GM20000 (cell line): ENCODE measurements at places on chromosomes 11 and 22.

GRCh38 chr11:104328512-104328907 lies 164.6 kb upstream of the PDGFD start:
- DNase-seq: no peak

DNA sequence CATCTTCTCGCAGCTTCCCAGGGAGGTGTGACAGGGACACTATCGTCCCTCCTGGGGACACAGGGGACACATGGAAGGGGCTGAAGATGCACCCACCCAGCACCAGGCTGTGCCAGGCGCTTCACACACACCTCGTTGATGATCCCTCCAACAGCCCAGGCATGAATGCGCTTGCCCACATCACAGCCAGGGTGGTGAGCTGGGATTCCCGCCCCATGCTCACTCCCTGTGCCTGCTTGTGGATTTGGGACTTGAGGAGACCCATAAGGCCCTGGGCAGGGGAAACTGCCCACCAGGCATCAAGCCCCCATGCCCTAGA lies 57.8 kb downstream of the OTOG start:
- DNase-seq: no peak

DNA sequence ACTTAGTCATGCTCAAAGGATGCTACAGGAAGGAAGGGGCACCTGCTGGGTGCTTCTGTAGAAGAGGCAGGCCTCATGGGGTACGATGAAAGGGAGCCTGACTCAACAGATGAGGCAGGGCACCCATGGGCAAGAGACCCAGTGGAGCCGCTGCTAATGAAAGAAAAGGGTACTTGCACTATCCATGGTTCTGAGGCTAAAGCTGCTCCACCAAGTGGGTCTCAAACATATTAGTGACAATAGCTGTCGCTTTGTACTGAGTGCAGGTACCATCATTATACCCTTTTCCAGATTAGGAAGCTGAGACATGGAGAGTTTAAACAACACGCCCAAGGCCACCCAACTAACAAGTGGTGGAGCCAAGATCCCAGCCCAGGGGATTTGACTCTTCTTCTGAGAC lies 127.5 kb upstream of the SERPIND1 start:
- no peak for DNase-seq

- no peak for DNase-seq
Observed at GRCh38 chr11:127042445-127042844, 41.9 kb upstream of the KIRREL3 start.

DNA sequence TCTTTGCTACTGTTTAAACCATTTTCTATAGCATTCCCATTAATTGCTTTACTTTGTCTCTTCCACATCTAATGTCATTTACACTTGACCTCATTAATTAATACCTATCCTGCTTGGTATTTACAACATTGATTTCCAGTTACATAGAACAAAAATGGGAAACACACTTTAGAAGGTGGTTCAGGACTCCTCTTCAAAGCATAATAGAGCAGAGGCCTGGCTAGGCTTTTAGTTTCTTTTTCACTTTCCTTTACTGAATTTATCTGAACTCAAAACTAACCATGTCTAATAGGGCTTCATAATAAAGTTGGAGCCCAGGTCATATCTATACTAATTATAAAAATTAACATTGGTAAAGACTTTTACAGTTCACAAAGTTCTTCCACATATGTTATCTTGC lies 648.0 kb upstream of the KIRREL3 start:
- DNase-seq: no peak

- DNase-seq: no peak
Observed at GRCh38 chr11:103546236-103546635, 437.0 kb downstream of the DYNC2H1 start.

DNA sequence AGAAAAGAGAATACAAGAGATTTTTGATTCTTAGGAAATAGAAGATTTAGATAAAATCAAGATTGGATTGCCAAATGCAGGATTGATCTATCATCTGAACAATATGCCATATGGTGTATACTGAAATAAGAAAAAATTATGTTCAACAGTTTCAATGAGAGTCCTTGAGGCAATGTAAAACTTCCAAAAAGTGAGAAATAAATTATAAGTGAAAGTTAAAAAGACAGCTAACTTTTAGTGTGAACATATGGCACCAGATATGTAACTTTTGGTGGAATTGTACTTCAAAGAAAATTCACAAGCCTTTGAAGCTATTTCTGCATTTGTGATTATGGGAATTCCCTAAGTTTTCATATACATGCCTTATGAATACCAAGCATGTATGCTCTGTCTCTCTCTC lies 200.5 kb upstream of the ANO3 start:
- no peak for DNase-seq

GRCh38 chr11:9615031-9615451 lies 41.6 kb downstream of the WEE1 start:
- peak; percentile 78 for DNase-seq

DNA sequence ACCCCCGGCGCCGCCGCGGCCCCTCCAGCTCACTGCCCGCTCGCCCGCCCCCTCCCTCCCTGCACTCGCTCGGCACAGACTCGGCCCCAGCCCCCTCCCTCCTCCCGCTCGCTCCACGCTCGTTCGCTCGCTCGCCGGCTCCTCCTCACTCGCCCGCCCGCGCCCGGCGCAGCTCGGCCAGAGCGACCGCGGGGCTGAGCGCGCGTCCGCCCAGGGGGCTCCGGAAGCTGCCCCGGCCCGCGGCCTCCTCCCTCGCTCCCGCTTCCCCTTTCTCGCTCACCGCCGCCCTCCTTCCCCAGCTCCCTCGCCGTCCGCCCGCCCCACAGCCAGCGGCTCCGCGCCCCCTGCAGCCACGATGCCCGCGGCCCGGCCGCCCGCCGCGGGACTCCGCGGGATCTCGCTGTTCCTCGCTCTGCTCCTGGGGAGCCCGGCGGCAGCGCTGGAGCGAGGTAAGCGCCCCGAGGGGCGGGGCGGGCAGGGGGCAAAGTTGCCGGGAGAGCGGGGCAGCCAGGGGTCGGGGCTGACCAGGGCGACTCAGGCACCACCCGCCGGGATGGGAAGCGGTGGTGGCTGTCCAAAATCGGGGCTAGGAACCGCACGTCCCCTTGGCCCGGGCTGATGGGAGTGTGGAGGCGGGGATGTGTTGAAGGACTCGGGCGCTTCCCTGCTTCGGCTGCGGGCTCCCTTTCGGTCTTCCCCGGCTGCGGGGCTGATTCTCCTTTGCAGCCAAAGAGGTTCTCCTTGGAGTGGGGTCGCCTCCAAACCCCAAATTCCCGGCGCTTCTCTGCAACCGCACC lies at the start of gene SEZ6L:
SEZ6L (plus strand) TSS at position 148 of the 797 bp plus-strand sequence; CDS start at position 356, 208 bp downstream.
- peak; percentile 69 for DNase-seq

- peak; percentile 13 for DNase-seq
Observed at GRCh38 chr11:40183073-40184064, 1276.1 kb downstream of the LRRC4C start.

DNA sequence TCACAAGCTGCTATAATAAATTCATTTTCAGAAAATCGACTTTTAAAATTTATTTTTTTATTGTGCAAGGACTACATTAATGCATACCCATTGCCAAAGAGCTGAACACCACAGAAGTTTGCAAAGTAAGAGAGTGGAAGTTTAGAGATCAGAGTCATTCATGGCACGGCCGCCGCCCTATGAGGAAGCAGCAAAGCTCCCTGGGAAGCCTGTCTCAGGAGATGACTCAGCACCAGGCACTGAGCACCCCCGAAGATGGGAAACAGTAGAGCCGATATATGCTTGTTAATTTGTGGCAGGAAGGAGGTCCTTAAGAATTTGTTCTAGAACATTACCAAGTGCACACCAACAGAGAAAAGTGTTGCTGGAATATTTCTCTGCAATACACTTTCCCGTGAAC lies 693.7 kb downstream of the OPCML start:
- DNase-seq: no peak
